ENCODE measurements at places on chromosomes 1 and 21.

DNA sequence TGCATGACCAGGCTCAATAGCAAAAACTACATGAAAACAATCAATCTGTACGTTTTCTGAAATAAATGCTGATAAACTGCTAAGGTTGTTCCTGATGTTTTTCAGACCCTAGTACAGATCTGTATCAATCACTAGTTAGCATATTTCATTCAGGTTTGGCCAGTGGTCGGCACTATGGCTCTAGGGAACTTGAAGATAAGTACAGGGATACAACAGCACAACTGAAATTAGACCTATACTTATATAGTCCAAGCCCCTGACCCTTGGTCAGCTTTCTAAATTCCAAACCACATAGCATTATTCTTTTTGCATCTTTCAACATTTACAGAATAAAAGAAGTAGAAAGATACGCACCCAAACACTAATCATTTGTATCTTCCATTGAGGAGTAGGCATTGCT, 142.7 kb downstream of the PLPPR4 start:
- no peak for DNase-seq

DNA sequence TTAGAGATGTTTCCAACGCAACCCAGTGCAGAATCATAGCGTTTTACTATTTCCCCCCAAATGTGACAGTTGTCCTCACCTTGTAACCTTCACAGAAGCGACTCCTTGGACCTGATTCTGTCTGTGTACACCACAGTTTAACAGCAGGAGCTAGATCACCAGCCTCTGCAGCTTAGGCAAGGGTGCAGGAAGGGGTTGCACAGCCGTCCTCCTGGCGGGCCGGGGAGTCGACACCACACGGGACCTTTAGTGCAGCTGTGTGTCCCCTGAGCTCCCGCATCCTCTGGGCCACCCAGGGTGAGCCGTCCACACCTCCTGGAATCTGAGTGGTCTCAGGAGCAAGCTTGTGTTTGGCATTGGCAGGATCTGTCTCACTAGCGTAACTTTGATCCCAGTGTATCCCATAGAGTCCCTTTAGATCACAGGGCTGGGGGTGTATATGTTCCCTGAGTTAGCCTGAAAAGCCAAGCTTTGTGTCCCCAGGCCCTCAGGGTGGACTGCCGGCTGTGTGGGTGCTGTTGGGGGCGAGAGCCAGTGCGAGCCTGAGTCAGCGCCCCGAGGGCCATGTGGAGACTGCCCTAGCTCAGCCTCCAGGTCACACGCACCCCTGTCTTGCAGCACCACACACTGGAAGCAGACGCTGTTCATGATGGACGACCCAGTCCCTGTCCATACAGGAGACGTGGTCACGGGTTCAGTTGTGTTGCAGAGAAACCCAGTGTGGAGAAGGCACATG, 27.5 kb downstream of the PRMT2 start:
- no peak for DNase-seq

DNA sequence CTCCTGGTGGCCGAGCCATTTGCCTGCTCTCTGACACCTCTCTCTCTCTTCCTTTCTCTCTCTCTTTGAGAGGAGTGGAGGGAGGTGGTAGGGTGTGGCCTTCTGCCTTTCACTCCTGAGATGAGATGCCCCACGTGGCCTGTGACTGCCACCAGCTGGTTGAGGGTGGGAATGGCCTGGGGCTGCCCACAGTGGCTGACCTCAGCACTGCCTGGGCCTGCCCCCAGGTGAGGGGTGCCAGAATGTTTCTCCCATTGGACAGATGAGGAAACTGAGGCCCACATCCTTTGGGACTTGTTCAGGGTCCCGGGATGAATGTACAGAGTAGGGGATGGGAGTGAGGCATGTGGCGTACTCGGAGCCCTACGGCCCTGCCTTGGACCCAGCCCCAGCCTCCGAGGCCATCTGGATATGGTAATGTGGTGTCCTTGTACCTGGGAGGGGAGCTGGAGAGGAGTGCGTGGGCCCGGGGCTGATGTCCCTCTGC, 12.7 kb upstream of the C1orf167 start:
- DNase-seq, result peak; percentile 22

GRCh38 chr1:109392037-109392787, 5.5 kb downstream of the SORT1 start:
- DNase-seq, result no peak

DNA sequence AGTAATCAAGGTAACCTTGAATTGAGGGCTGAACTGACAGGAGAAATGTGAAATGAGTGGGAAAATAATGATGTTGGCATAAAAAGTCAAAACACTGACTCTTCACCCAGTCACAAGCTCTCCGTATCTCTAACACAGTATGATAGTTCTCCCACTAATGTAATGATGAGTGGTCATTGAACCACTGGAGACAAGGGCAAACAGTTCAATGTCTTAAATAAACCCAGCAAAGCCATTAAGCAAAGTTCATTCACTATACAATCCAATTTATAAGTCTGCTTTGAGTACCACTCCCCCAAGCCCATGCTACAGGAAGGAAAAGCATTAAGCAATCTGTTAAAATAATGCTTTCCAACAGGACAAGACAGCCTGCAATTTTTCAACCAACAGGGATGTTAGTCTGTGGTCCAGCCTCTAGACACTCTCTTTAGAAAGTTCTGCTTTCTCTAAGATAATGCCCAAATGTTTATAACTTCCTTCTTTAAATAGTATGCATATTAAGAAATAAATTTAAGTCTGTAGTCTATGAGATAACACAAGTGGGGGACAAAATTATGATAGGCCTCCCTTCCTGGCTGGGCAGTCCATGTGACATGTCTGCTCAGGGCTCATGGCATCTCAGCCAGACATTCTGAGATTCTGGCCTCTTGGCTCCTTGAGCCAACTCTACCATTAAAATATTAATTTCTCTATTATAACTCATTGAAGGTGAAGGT, 25.5 kb upstream of the DDAH1 start:
- no peak for DNase-seq

GRCh38 chr1:100806601-100807000, 87.1 kb downstream of the VCAM1 start:
- no peak for DNase-seq

GRCh38 chr1:15736038-15736891, at the start of gene SLC25A34:
TSS of gene SLC25A34 (plus strand) at chr1:15736258. CDS start at chr1:15736486, 228 bp downstream.
- peak; percentile 63 for DNase-seq

GRCh38 chr1:155871390-155871789, 12.0 kb downstream of the SYT11 start:
- DNase-seq, result no peak

GRCh38 chr1:62229468-62229867, 34.8 kb downstream of the L1TD1 start:
- peak; percentile 12 for DNase-seq

- no peak for DNase-seq
These were observed 1.4 kb downstream of the PBXIP1 start for GRCh38 chr1:154954541-154954940.

- peak; percentile 48 for DNase-seq
These were observed 11.8 kb upstream of the PAX7 start for GRCh38 chr1:18618546-18619466.

GRCh38 chr1:211676761-211677160, 1.3 kb upstream of the NEK2 start:
- DNase-seq, result no peak

DNA sequence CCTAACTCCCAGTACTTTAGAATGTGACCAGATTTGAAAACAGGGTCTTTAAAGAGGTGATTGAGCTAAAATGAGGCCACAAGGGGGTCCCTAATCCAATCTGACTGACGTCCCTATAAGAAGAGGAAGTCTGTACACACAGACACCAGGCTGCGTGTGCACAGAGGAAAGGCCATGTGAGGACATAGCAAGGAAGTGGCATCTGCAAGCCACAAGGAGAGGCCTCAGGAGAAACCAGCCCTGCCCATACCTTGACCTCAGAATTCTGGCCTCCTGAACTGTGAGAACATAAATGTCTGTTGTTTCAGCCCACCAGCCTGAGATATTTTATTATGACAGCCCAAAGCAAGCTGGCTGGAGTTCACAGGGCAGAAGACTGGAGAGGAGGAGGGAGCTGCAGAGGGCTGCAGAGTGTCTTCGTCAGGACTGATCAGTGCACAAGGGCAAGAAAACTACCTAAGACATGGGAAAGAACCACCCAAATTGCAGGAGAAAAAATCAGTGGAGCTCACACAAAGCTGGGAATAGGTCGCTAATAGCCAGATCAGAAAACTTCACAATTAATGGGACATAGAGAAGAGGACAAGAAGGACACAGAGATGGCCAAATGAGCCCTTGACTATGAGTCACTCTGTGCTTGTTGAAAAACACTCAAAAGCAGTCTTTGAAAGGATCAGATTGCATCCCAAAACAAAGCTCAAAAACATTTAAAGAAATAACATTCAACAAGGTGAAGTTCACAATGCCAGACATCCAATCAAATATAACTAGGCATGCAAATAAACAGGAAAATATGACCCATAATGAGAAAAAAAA, 14.1 kb upstream of the WNT9A start:
- no peak for DNase-seq

DNA sequence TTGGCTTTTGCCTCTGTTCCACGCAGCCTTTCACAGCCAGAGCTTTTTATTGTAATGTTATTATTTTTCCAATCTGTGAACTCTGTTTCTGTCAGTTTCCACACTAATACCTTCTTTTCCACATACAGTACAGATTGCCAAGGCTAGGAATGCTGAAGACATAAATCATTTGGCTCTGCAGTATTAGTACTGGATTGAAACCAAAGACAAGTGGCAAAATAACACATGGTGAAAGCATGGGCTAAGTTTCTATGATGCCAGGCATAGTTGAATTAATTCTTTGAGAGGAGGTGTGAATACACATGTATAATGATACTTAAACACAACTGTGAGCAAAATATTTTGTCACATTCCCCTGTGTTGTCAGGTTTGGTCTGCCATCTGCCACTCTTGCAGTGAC, 73.5 kb downstream of the TMEM200B start:
- DNase-seq, result no peak

All from trophoblast cell (in vitro differentiated cells and primary cell).